ENCODE measurements at places on chromosomes 7 and 10.

GRCh38 chr7:149791-150636 lies 42.4 kb upstream of the FAM20C start:
- no peak for DNase-seq

GRCh38 chr10:30436191-30436611 lies 2.2 kb downstream of the MAP3K8 start:
- DNase-seq = no peak

DNA sequence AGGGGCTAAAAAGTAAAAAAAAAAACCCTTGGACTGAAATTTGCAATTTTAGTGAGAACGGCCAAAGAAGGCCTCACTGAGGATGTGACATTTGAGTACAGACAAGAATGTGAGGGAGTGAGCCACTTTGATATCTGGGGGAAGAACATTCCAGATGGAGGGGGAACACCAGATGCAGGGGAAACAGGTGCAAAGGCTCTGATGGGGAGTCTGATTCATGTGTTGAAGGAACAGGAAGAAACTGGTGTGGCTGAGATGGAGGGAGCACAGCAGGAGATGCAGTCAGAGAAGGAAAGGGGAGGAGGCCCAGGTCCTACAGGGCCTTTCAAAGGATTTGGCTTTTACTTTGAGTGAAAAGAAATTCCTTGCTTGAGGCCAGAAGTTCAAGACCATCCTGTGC lies 615.7 kb upstream of the NRP1 start:
- no peak for DNase-seq

GRCh38 chr7:86926732-86927131 lies 132.7 kb downstream of the ELAPOR2 start:
- DNase-seq = peak; percentile 26

- no peak for DNase-seq
These were observed 182.6 kb downstream of the REEP3 start for GRCh38 chr10:63703740-63704345.

DNA sequence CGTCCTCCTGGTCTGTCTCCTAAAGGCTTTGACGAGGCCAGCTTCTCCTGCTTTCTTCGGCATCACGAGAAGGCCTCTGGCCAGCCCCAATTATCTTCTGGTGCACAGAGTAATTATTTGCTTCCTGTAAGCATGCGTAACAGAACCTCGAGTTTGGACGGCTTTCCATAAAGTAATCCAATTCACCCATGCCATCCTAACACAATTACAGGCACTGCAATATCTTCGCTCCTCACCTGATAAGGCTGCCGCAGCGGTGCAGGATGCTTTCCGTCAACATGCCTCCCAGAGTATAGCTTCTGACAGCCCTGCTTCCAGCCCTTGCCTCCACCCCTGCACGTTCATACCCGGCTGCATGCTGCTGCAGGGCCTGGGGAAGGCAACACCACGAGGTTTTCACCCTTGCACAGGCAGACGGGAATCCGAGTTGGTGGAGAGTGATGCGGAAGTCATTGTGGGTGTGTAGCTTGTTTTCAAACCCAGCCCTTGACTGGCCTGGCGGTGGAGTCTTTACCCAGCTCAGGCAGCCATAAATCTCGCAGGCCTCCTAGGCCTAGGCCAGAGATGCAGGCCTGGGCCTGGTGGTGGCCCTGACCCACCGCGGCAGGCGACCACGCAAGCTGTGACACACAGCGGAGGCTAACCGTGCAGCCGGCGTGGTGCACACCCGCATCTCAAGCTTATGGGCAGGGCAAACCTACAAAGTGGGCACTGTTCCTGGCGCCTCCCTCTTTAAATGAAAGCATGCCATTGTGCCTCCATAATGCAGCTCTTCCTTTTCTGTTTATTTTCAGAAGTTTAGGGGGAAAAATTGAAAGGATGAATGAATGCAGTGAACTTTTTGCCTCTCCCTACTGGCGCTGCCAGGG lies 12.7 kb downstream of the EBF3 start:
- no peak for DNase-seq

DNA sequence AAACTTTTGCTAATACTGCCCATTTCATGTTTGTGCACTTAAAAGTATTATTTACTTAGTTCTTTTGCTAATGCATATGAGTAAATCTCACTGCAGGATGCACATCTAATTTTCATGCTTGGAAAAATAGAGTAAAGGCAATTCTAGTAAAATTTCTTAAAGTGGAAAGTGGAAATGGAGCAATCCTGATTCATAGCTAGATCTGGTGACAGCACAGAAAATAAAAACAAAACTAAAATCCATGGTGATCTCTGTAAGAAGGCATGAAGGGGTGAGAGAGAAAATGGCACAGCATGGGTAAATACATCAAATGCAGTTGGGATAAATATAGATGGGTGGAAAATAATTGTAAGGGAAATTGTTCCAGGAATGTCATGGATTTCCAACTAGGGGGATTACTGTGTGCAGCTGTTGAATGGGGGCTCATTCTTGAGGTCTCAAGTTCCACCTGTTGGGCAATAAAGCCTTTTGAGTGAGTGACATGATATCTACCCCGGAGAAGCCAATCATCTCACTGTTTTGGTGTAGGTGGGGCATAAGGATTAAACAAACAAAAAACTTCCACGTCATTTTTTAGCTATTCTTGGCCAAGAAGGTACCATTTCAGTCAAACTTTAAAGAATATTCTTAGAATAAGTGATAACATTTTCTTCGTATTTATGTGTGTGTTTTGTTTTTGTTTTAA lies 1.7 kb upstream of the MCU start:
- no peak for DNase-seq

DNA sequence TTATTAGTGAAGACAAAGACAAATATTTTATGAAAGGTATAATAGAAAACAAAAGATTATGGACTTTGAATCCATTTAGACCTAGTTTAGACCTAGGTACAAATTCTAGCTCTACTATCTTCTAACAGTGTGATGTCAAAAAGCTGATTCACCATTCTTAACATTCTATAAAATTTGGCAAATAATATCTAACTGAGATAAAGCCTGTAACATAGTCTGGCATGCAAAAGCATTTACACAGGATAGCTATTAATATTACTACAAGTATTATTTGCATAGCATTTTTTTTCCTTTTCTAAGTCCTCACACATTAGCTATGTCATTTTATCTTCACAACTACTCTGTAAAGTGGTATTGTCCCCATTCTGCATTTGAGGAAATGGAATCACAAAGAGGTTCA lies 179.6 kb upstream of the LRRTM3 start:
- no peak for DNase-seq

DNA sequence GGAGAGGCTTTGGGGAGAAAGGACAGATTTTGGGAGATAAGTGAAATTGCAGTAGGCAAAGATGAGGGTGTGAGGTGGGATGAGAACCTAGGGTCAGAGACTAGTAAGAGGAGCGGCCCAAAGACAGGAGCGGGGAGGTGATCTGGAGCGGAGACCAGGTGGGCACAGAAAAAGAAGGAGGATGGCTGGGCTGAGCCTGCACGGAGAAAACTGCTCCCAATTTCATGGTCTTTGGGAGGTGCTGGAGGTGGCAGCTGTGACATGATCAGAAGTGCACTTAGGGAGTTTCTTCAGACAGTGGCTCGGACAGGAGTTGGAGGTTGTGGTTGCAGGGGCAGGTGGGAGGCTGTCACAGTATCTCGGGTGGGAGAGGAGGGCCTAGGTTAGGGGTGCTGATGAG lies 232.8 kb downstream of the SKAP2 start:
- no peak for DNase-seq

GRCh38 chr10:131490991-131491594 lies 179.6 kb upstream of the TCERG1L start:
- no peak for DNase-seq

- no peak for DNase-seq
These were observed 7.8 kb downstream of the SMNDC1 start for GRCh38 chr10:110296966-110297365.

All from NCI-H2107 (cell line).